Left kidney (tissue), 8 donors: ENCODE measurements at places on chromosomes 4 and X. TPM values are rescaled to one million over a fixed set of nuclear protein-coding genes. Genes with fewer than 3 reads are reported as not detected.
A peak's percentile ranks its signal among the peaks of the same experiment; 100 is the strongest.

- no peak for DNase-seq
Measured at GRCh38 chr4:20627866-20628265, 72.4 kb upstream of the PACRGL start.

DNA sequence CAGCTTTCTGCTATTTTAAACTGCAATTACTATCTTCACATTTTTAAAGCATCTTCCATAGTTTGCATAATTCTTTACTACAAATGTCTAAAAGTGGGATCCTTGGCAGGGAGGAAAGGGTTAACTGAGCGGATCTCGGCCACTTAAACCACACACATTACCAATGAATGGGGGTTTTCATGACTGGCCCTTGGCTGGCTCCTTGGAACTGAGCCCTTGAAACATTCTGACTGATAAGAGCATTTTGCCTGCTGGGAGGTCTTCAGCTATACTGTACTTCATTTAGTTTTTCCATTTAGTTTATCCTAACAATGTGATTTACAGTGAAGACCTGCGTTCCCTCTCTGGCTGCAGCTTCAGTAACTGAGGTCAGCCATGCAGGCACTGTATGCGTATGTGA, 31.7 kb upstream of the MFAP3L start:
- DNase-seq, result no peak

- DNase-seq, result no peak
Measured at GRCh38 chr4:99471349-99471748, 36.2 kb upstream of the ADH7 start.

- no peak for DNase-seq
Measured at GRCh38 chr4:157219711-157220370, 687 bp upstream of the GRIA2 start.

GRCh38 chrX:791479-792034, 161.0 kb downstream of the SHOX start:
- DNase-seq, result no peak

PALLD gene
- 203 TPM for polyA plus RNA-seq

DNA sequence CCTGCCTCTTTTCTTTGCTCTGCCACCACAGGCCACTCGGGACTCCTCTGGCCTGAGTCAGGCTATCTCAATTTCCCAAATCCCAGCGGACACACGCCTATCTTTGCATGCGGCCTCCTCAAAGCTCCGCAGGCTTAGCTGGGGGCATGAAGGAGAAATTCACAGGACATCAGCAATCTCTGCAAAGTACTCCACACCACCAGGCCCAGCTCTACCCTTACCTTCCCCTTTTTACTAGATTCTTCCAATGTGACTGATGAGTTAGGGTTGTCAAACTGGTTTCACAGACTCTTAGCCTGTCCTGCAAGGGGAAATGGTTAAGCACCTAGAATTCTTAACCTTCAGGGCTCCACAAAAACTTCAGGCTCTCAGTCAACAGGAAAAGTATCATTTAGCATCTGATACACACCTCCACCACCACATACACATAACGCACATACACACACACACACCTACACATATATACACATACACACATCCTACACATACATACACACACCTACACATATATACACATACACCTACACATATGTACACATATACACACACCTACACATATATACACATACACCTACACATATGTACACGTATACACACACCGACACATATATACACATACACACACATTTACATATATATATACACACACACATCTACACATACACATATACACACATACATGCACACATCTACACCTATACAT, 349.1 kb downstream of the ANK2 start:
- no peak for DNase-seq

GRCh38 chr4:11232015-11232414, 196.7 kb downstream of the HS3ST1 start:
- peak; percentile 44 for DNase-seq

APOOL gene
- 28.5 TPM for polyA plus RNA-seq

DNA sequence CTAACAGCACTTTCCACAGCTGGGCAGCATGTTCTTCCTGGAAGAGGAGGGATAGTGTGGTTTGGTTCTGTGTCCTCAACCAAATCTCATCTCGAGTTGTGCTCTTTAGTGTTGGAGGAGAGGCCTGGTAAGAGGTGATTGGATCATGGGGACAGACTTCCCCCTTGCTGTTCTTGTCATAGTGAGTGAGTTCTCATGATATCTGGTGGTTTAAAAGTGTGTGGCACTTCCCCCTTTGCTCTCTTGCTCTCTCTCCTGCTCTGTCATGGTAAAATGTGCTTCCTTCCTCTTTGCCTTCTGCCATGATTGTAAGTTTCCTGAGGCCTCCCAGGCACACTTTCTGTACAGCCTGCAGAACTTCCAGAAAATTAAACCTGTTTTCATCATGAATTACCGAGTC, 133.7 kb upstream of the NDP start:
- no peak for DNase-seq

TAF7L gene
- 0.67 TPM for polyA plus RNA-seq

DNA sequence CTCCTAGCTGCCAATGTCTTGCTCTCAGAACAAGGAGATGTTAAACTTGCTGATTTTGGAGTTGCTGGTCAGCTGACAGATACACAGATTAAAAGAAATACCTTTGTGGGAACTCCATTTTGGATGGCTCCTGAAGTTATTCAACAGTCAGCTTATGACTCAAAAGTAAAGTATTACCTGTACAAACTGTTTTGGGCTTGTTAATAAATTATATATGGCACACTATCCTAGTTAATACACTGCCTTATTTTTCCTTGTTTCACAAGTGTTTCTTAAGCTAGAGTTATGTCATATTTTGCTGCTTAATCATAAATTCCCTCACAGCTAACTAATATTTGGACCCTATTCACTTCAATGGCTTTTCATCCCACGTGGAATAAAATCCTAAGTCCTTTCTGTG, 45.3 kb downstream of the STK26 start:
- DNase-seq, result no peak

NKRF gene
- polyA plus RNA-seq, result 16.6 TPM
